ENCODE measurements at places on chromosomes 7 and 10.

DNA sequence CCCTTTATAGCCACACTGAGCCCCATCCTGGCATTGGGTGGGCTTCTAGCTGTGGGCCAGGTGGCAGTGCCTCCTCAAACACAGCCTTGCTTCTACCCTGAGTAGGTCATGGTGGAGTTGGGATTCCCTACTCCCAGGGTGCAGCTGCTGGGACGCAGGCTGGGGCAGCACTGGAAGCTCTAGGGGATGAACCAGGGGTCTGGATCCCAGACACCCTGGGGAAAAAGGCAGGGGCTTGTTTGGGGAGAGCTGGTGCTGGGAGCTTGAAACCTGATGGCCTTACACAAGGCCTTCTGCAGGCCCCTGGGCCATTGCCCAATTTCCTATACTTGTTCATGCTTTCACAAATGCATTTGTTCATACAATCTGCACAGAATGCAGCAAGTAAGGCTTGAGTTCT lies 103.7 kb upstream of the CTBP2 start:
- DNase-seq: no peak

- no peak for DNase-seq
These were observed 748.7 kb downstream of the AUTS2 start for GRCh38 chr7:70346844-70347462.

DNA sequence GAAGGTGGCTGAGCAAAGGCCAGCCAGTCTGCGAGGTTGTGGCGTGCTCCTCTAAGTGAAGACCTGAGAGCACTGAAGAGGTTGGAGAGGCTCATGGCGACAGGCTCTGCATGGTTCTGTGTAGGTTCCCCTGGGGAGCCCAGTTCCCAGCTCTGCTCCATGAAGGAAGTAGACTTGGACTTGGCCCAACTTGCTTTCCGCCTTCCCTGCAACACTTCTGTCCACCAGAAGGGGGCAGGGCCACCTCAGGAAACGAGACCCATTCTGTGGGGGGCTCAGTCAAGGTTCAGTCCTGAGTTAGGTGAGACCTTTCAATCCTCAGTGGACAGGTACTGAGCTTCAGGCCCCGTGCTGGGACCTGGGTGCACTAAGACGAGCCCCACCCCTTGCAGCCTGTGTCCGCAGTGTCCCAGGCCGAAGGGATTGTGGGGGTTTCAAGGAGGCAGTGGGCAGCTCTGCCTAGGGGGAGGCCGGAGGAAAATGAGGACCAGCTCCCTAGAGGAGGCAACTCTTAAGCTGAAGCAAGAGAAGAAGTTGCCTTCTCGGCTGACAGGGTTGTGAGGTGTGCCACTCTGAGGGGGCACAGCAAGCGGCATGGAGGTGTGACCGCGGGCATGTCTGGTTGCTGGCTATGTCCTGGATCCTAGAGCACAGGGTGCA lies 15.0 kb upstream of the PCBD1 start:
- peak; percentile 76 for DNase-seq

GRCh38 chr10:125159486-125159931 lies 854 bp downstream of the CTBP2 start:
- no peak for DNase-seq

- DNase-seq: no peak
These were observed 218.7 kb downstream of the SNX10 start for GRCh38 chr7:26510231-26510957.

- peak; percentile 44 for DNase-seq
These were observed 707.5 kb upstream of the FZD8 start for GRCh38 chr10:36349445-36350078.

- DNase-seq: no peak
These were observed 83.4 kb upstream of the SMNDC1 start for GRCh38 chr10:110387983-110388686.

DNA sequence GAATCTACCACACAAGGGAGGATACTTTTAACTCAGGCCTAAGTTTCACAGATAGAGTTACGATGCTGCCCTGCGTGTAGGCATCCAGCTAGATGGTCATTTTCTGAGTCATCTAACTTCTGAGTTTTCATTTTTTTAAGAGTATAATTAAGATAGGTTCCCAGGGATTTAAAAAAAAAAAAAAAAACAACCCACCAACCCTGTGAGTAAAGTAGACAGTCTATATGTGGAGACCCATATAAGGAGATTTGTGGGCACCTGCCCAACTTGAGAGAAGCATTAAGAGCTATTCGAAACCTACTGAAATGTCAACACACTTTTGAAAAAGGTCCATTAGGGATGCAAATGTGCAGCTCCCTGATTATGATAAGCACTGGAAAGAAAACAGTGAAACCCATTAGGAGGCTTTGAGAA lies 257.3 kb downstream of the TRIL start:
- DNase-seq: no peak

DNA sequence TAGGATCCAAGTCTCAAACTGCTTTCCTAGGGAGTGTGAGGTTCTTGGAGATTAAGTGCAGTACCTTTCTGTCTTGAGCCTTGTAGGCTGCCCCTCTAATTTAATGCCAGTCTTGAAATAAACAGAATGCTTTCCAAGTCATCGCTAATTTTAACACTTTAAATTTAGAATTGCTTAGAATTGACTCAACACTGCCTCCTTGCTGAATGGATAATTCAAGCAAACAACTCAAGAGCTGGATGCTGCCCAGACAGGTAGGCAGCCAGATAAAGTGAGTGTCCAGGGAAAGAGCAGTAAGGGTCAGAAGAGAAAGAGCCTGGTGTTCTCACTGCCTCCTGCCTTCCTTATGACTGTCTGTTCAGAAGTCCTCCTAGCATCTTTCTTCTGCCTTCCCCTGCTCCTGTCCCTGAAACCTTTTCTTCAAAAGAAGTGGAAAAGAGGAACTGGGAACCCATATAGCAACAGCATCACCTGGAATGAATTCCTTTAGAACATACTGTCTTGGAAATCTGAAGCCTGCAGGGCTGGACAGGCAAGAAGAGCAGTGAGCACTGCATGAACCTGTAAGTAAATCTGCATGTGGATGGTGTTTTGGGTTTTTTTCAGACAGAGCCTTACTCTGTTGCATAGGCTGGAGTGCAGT lies 3.1 kb upstream of the GOT1 start:
- DNase-seq: no peak

- peak; percentile 35 for DNase-seq
These were observed 522.5 kb downstream of the ETV1 start for GRCh38 chr7:13466874-13467547.

DNA sequence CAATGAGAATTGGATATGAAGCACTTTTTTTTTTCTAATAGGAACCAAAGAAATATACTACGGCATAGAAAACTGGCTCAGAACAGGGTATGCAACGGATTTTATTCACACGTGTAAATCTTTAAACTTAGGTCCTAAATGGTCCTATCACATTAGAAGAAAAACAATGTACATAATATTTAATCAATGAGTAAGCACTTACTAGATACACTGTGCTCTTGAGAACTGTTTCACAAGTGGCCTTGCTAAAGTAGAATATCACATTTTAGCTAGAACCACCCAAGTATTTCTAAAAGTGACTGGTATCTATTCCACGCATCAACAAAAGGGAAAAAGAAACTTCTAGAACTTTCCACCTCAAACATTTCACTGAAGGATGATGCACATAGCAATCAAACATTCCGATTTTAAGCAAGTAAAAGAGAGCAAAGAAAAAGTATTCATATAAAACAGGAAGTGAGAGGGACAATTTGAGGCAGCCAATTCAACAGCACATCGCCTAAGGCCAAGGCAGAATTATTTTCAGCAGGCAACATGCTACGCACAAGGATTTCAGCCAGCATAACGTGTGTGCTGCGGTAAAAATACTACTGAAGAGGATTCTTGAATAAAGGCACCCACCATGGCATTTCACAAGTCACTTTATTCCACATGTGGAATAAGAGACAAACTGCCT lies 55.8 kb downstream of the PARD3 start:
- DNase-seq: no peak

- no peak for DNase-seq
These were observed 61.1 kb downstream of the PKD1L1 start for GRCh38 chr7:47887016-47887640.

- DNase-seq: no peak
These were observed 9.6 kb downstream of the DUSP5 start for GRCh38 chr10:110507346-110507745.

DNA sequence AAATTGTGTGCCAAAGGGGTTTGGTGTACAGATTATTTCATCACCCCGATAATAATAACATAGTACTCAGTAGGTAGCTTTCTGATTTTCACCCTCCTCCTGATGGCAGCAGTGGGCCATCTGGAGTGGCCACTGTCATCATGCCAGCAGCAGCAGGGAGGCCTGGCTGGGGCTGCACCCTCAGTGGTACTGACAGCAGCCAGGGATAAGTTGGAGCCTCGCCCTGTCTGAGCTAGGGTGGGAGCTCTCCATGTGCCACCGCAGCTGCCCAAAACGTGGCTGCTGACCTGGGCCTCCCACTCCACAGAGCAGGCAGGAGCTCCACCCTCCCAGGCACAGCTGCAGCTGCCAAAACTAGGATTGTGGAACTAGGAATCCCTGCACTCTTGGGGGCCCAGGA lies 700.8 kb upstream of the KCND2 start:
- peak; percentile 17 for DNase-seq

- no peak for DNase-seq
These were observed 12.5 kb downstream of the CDC123 start for GRCh38 chr10:12208460-12208859.

GRCh38 chr7:67875558-67875957 lies 878.9 kb downstream of the TYW1 start:
- DNase-seq: no peak

Measured in BE2C (cell line).